ENCODE measurements at places on chromosomes 7 and 10.
A peak's percentile ranks its signal among the peaks of the same experiment; 100 is the strongest.

GRCh38 chr10:120979435-120980278, 128.5 kb downstream of the WDR11 start:
- DNase-seq, result no peak

- DNase-seq, result peak; percentile 63
Measured at GRCh38 chr10:3067118-3067858, at the start of gene PFKP. PFKP (plus strand) TSS chr10:3067548; CDS start chr10:3067596, 48 bp downstream.

DNA sequence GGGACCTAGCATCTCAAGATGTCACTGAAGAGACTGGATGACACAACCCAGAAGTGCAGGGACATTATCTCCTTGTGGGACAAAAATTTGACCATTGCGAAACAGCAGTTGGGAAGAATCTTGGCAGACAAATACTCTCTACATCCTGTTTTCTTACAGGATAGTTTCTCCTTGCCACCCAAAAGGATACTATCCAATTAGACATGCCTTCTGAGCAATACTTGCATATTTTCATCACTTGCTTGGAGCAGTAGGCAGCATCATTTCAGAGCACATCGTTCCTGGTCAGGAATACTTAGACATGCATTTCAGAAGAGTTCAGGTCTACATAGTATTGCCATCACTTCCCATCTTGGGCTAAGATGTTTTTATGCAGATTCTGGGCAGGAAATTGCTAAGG, 56.8 kb downstream of the FAS start:
- DNase-seq, result no peak

DNA sequence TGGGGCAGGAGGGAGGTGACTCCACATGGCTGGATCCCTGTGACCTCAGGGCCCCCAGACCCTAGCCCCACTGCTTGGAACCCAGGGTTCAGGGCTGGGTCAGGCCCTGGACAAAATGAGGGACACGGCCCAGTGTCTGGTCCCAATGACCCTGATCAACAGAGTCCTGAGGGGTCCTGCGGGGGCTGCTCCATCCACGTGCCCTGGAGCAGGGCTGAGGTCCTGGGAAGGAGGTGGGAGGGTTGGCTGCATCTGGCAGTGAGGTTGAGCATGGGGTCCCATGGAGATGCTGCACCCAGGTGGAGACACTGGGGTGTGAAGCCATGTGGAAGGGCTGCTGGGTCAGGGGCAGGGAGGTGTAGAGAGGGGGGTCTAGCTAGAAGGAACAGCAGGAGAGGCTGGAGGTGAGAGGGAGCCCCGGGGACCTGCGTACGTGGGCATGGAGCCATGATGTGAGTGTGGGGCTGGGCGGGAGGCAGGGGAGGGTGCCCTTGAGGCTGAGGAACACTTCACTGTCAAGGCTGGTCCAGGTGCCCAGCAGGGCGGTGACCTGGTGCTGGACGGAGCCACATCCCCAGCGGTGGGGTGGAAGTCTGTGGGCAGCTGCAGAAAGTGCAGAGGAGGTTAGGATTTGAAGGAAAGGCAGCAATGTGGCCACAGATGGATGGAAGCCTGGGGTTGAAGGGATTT, 604 bp downstream of the SCART1 start:
- DNase-seq, result no peak

DNA sequence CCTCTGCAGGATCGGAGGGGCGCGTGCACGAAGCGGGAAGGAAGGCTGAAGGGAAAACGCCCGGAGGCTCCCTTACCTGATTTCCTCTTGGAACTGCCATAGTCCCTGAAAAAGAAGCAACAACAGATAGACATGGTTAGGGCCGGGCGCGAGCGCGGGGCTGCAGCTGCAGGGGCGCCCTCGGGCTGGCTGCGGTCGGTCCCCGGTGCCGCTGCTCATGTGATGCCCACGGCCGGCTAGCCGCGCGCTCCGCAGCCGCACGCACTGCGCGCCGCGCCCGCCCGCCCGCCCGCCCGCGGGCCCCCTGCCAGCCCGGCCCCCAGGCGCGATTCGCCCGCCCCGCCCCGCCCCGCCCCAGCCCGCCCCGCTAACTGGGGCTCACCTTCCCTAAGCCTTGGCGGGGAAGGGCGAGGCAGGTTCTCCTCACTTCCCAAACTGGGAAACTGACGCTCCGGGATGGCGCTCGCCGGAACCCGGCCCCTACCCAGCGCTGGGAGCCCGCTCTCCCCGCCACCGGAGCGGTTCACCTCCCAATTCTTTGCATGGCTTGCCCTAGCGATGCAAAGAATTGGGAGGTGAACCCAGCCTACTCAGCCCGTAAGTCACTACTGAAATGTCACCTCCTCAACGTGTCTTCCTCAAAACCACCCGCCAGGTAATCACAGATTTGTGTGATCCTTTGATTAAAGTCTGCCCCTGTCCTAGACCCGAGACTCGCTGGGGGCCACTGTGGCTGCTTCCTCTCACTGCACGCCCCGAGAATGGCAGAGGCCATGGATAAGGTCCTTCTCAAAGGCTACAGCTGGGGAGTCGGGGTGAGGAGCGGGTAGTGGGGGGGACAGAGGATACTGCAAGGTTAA, 162.2 kb downstream of the SH3PXD2A start:
- DNase-seq, result peak; percentile 57

DNA sequence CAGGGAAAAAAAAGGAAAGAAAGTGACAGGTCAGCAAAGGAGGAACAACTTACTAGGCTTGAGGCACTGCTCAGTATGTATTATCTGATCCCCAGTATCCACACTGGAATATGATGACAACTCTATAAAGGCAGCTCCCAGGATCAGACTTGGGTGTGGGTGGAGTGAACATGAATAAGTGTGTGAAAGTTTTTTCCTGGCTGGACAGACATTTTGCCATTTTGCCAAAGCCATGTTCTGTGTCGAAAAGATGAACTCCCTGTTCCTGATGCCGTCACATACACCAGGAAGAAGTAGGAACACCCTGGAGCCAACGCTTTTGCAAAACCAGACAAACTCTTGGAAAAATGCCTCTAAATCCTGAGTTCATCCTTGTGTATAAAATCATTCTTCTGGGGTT, 143.2 kb upstream of the MEOX2 start:
- DNase-seq, result no peak

DNA sequence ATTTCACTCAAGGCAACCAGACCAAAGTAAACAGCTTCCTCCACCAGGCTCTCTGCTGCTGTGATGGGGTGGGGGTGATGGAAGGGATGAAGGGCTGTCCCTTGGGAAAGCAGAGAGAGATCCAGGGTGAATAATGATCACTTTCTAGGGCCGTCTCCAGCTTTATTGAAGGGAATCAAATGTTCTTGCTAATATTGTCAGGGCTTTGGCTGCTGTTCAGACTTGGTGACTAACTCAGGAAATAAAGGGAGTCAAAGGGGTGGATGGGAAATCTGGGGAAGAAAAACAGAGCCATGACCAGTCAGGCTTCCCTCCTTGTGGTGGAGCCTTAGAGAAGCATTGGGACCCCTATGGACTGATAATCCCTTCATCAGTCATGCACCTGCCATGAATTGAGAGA, 196.2 kb upstream of the AGK start:
- no peak for DNase-seq

DNA sequence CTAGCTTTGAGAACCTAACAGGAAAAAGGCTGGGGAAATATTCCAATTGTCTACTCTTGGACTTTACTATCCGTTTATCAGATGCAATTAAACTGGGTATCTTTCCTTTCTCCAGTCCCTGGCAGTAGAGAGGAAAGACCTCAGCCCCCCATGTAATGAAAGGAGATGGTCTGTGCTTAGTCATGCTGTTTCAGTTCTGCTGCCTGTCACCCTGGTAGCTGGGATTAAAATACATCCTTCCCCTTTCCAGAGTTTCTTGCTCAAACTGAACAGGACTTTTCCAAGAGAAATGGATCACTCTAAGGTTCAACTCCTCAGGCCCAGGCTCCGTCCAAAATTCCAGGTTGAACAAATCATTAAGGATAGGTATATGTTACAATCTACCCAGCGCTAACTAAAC, 202.9 kb downstream of the PTEN start:
- DNase-seq, result no peak

DNA sequence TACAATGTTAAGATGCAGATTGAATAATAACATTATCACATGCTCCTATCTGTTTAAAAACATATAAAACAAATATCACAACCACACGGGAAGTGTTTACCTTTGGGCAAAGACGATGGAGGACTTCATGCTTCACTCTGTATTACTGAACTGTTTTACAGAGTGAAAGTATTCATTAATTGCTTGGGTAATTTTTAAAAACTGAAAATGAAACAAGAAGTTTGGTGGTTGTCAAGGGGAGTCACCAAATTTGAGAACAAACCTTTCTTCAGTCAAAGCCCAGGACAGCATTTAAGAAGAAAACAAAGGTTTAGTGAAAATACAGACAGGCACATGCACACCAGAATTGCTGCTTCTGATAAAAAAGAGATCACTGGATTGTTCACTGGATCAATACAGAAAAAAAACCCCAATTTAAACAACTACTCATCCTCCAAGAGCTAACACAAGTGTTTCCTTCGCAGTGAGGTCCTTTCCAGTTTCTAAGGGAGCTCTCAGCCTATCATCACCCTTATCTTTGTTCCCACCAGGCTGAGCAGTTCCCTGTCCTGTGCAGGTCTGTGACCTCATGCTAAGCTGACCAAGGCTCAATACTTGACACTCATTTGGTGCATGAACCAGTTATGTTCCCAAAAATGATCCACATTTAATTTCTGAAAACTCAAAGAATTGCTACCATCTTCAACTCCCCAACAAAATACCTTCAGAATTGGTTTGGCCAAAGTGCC, 8.8 kb downstream of the PARP12 start:
- DNase-seq, result no peak

GRCh38 chr10:74968667-74969061, 142.3 kb downstream of the KAT6B start:
- DNase-seq, result no peak

- DNase-seq, result no peak
Measured at GRCh38 chr10:123096452-123096851, 39.3 kb upstream of the HMX3 start.

DNA sequence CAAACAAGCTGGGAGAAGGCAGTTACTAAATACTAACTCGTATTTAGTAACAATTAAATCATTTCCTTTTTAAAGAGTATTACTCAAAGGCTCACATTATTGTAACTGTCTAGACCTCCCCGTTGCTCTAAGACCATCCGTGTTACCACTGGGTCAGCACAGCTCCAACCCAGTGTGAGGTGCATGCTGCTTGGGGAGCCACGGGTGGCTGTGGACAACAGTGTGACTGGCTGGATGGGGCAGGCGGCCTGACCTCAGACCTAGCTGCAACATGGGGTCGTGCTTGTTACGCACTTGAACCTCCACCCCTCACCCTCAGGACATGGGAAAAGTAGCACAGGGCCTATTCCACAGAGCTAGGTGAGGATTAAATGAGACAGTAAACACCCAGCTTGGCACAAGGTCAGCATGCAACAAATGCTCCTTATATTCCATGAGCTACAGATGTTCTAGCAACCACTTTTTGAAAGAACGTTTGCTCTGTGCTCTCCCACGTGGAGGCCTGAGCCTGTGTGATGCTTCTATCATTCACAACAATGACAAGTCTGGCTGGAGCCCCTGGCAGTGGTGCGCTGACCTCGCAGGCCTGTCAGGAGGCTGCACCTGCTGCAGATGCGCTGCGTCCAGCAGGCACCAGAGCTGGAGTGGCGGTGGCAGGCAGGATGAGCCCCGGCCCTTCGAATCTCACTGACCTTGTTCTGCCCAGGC, 135.7 kb downstream of the PKD1L1 start:
- DNase-seq, result no peak

DNA sequence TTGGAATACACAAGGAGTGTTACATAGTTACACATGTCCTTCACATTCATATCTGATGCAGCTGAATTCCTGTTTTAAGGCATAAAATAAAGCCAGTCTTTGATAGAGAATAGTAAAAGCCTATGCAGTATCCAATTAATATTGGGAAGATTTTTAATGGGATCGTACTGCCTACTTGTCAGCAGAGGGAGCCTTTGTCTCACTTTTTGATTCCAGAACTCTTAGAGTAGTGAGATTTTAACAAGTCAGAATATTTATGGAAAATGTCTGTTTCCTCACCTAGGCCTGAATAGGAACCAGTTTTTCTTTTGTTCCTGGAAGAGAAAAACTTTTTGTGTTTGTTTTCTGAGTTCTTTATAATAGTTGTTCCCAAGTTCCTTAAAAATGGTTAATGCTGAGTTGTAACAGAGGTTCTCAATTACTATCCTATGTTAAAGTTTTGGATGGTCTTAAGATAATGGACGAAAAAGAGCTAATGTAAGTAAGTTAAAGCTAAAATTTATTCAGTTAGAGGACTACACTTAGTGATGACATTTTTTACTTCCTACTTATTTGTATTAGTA, 114.0 kb downstream of the BBS9 start:
- DNase-seq, result no peak

DNA sequence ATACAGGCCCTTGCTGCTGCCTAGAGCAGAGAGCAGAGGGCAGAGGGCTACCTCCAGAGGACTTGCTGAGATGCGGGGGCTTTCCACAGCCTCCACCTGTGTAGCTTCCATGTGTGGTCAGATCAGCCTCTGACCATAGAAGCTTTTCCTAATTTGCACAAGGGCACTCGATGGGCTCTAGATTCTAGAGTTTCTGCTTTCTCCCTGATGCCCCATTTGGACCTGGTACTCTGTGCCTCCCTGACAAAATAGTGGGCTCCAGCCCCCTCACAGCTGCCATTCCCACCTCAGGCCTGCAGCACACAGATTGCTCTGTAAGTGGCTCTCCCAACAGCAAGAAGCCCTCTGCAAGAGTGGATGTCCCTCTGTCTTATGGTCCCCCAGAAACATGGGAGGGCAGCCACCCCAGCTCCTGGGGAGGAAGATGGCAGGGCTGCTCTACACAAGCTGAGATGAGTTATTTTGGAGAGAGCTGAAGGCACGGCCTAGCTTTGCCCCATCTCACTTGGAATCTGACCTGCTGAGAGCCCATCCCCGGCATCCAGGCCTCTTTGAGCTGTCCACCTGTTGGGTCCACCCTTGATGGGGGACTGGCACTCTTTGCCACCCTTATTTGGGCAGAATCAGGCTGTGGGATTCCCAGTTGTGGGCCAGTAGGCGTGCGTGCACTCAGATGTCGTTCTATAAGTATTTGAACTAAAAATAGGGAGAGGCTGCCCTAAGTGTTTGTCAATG, 16.7 kb downstream of the TMEM273 start:
- DNase-seq, result no peak

DNA sequence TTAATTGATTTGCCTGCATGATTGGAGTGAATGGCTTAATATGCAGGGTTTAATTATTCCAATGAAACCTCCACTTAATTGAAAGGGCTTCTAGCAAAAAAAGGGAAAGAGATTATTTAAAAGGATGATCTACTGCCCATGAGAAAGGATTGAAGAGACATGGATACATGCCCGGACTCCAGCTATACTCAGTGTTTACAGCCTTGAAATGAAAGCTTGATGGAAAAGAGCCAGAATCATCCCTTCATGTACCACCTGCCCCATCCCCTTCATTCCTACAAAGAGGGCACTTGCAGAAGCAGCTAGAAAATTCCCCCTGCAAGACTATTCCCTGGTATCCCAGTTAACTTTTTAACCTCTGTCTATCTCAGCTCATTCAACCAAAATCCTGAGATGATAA, 78.4 kb downstream of the CARD11 start:
- no peak for DNase-seq

- DNase-seq, result no peak
Measured at GRCh38 chr10:113941140-113941539, 86.7 kb downstream of the NHLRC2 start.

- DNase-seq, result no peak
Measured at GRCh38 chr7:120064565-120064964, 208.4 kb upstream of the KCND2 start.

- DNase-seq, result no peak
Measured at GRCh38 chr10:58839771-58840170, 327.1 kb downstream of the BICC1 start.
